ENCODE measurements at places on chromosomes 7 and 10.
A peak's percentile ranks its signal among the peaks of the same experiment; 100 is the strongest.

GRCh38 chr7:63024446-63024845 lies 974.2 kb upstream of the ZNF722 start:
- no peak for DNase-seq

GRCh38 chr7:7439564-7439963 lies 96.1 kb downstream of the COL28A1 start:
- no peak for DNase-seq

DNA sequence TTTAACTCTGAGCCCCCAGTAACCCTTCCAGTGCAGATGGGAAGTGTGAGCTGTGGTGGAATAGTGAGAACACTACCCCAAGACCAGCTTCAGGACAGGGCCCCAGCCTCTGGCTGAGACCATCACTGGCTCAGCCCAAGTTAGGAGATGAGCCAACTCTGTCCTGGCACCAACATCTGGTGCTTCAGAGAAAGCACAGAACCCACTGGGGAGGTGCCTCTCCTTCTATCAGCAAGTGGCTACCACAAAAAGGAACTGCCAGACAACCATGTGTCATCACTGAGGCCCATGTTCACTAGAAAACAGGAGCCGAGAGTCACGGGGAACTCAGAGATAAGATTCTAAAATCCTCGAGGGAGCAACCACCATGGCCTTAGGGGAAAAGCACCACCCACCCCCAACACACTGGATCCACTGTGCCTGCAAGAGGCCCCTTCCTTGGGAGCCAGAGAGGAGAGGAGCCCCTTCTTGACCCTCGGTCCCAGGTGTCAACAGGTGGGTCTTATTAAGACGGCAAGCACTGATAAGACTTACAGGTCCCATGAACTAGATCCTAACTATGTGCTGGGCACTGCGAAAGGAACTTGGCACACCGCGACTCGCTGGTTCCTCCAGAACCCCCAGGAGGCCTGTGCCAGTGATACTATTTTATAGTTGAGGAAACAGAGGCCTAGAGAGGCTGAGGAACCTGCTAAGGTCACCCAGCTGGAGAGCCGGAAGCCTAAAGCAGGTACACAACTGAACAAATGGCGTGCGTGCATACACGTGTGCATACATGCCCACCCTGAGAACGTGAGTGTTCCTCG lies 102.7 kb downstream of the FAM53B start:
- DNase-seq: no peak

DNA sequence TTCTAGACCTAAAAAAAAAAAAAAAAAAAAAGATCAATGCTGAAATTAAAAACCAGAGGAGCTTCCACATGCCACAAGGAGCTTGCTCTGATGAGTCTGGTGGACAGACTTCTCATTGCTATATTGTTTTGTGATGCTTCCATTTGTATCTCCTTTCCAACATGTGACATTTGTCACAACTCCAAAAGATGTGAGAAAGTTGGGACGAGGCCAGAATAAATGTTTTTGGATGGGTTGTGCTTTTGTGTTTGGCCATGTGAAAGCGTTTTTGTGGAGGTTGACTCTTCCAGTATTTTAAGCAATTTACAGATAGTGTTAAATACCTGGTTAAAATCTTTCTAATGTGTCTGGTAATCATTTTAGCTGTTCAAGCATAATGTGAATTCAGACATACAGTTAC lies 280.1 kb downstream of the SKAP2 start:
- DNase-seq: no peak

DNA sequence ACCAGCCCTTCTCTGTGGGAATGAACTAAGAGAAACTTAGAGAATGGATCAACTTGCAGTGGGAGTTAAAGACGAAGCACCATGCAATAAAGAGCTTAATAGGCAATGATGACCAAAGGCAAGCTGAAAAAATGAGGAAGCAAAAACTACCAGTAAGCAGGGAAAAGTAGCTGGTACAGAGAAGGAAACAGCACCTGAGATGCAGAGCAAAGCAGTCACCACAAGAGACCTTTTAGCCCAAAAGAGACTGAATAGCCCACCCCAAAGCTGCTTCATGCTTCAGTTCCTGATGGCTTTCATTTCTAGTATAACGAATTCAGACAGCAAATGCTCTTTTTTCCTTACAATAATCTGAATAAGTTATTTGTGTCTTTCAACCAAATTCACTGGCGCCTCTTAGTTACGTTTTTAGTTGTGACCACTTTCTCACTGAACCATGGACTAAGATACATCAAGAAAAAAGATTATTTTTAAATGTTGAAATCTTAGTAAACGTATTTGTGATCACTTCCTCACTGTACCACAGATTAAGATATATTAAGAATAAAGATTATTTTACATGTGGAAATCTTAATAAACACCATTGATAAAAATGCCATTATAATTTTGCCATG lies 76.0 kb downstream of the USP6NL start:
- DNase-seq: no peak

- DNase-seq: no peak
These were observed 41.0 kb upstream of the SAMD8 start for GRCh38 chr10:75070476-75070875.

DNA sequence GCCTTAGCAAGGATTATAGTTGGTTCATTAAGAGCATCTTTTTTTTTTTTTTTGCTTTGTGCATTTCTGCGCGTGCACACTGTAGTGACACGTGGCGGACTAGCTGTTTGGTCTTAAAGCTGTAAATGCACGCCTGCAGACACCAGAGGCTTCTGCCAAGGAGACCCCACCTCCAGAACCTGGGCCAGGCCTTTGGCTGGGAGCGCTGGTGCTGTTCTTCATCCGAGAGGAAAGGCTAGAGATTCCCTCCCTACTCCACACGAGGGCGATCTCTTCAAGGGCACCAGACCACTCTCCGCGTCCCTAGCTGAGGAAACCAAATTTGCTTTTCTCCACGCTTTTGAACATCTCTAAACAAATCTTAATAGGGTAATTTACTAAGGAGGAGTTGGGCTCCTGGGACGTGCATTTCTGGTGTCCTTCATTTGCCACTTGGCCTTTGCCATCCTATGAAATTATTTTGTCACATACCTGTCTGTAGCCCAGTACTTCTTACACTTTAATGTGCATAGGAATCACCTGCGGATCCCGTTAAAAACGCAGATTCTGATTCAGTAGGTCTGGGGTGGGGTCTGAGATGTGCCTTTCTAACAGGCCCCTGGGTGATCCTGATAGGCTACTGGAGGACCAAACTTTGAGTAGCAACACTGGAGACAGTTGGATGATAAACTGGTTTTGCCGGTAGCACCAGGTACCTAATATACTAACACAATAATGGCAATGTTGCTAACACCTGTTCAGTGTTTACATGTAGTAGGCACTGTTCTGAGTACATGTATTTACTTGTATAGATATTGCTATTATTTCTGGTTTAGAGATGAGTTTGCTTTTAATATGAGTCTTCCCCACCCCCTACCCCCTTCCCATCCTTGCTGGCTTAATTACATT lies 1.3 kb upstream of the SLC26A5 start:
- no peak for DNase-seq

GRCh38 chr7:140074780-140075179 lies 12.0 kb upstream of the PARP12 start:
- no peak for DNase-seq

- no peak for DNase-seq
These were observed 36.1 kb downstream of the EXOC4 start for GRCh38 chr7:133288970-133289369.

GRCh38 chr10:116278846-116279245 lies 5.8 kb upstream of the GFRA1 start:
- DNase-seq: no peak

GRCh38 chr7:131293018-131293417 lies 34.7 kb upstream of the MKLN1 start:
- no peak for DNase-seq

DNA sequence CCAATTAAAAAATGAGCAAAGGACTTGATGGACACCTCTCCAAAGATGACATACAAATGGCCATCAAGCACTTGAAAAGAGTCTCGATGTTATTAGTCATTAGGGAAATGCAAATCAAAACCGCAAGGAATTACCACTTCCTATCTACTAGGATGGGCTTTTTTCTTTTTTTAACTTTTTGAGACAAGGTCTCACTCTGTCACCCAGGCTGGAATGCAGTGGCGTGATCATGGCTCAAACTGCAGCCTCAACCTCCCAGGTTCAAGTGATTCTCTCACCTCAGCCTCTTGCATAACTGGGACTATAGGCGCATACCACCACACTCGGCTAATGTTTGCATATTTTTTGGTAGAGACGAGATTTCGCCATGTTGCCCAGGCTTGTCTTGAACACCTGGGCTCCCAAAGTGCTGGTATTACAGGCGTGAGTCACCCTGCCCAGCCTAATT lies 13.6 kb downstream of the NKX1-2 start:
- DNase-seq: no peak

- no peak for DNase-seq
These were observed 49.1 kb upstream of the C1QL3 start for GRCh38 chr10:16570731-16571130.

DNA sequence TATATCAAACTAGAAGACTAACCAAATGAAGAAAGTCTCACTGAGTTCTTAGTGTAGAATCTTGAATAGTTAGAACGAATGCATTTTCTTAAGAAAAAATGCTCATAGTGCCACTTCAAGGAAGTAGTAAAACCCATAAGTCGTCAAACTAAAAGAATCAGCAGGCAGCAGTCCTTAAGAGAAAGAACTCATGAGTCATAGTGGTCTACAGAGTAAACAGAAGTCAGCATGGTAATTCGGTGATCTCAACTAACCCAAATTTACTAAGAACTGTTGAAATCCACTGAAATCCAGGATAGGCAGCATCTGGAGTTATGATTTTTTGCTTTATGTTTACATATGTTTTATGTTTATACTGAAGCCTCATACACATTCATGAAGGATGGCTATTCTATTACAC lies 256.2 kb downstream of the LHFPL3 start:
- no peak for DNase-seq

- DNase-seq: no peak
These were observed 226.1 kb downstream of the PTEN start for GRCh38 chr10:88089498-88089897.

DNA sequence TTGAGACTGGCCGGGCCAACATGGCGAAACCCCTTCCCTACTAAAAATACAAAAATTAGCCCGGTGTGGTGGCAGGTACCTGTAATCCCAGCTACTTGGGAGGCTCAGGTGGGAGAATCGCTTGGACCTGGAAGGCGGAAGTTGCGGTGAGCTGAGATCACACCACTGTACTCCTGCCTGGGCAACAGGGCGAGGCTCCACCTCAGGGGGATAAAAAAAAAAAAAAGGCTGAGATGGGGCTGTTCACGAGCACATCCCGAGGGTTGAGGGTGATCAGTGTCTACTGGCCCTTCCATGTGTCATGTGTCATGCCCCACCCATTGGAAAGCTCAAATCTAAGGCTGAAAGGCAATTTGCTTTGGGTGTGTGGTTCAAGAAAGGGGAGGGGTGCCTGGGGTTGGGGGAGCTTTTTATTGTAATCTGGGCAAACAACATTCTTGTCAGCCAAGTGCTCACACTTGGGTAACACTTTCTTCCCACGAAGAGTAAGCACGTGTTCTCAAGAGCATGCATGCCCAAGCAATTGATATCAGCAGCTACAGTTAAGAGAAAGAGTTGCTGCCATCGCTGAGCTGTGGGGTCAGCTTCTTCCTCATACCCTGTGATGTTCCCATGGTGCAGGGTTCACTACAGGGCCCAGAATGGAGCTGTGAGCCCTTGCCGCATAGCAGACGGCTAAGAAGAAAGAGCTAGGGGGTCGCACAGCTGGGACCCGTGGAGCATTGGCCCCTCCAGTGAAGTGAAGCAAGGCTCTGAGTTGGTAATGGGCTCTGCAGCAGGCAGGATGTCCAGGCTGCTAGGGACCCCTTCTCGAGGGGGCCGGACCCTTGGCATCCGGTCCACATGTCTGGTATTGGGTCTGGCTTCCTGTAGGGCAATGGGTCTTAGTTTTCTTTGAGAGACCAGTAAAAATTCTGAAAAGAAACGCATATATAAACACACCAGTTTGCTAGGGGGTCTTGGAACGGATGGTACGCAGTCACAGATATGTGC lies 9.9 kb upstream of the ACSL5 start:
- DNase-seq: no peak

- DNase-seq: peak; percentile 81
These were observed 29.5 kb upstream of the ANKRD2 start for GRCh38 chr10:97543025-97543546.

GRCh38 chr10:21628023-21628422 lies 94.0 kb downstream of the MLLT10 start:
- DNase-seq: no peak

GRCh38 chr10:79292891-79293746 lies 54.1 kb upstream of the PPIF start:
- DNase-seq: no peak

- DNase-seq: no peak
These were observed 56.3 kb downstream of the PRKAG2 start for GRCh38 chr7:151820491-151821105.

DNA sequence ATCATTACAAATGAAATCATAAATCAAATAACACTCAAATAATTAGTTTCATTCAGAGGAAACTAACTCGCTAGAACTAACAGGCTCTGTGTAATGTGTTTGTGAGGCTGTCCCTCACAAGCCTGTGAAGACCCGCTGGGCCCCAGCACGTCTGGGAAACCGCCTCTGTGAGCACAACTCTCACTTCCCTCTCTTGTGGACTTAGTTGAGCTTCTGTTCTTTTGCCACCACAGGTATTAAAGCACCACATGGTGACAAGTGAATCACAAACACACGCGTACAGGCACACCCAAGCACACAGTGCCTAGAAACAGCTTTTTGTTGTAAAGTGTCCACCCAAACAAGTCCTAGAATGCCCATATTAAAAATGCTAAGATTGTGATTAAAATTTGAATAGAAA lies 51.0 kb downstream of the ZNF777 start:
- no peak for DNase-seq

DNA sequence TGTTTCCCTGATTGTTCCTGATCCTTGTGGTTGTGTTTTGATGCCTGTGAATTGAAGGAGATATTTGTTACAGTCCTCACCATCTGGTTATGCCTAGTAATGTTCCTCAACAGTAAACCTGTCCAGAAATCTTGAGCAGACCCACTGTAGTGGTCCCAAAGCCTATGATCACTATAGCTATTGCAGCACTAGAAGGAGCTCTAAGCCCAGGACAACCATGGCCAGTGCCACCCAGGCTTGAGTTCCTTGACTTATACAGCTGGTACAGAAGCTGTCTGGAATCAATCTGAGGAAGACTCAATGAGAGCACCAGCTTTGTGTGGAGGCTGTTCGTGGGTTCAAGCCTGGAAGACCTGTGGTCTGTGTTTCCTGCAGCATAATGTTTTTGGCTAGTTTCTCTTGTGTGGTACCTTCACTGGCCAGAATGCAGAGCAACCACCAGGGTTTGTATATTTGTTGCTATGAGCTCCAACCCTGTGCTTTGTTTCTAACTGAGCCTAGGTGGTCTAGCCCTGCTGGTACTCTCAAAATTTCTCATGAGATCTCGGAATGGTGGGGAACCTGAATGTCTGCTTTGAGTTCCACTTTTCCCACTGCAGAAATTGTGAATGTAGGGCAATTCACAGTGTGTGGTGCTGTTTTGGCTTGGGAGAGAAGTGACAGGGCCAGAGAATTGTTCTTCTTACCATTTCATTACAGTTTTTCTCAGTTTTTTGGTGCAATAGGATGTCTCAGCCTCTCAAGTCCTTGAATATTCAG lies 355.2 kb downstream of the SUGCT start:
- no peak for DNase-seq

Measured in caudate nucleus (tissue), 63 donors.